ENCODE measurements at places on chromosomes 6 and 20.

- no peak for DNase-seq
Measured at GRCh38 chr6:12958052-12958706, 241.6 kb downstream of the PHACTR1 start.

DNA sequence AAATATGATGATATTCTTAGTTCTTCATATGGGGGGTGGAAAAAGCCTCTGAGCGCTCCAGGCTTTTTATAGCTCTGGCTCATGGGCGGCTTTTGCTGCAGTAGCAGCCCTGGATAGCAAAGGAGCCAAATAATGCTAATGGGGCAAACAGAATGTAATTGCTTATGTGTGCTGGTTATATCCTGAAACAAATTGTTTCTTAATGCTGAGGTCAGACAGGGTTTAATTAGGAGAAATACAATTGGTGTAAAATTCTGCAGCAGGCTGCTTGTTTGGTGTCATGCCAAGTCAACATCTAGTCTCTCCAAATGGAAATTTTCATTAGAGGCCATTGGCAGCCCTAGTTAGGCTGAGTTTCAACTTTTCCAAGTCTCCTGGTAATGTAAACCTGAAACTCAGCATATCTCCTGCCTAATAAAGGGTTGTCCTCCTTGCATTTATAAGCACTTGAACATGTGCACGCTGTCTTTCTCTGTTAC is 530.1 kb upstream of the NOX3 start:
- no peak for DNase-seq

- no peak for DNase-seq
Measured at GRCh38 chr6:52509281-52510212, 67.3 kb downstream of the TRAM2 start.

DNA sequence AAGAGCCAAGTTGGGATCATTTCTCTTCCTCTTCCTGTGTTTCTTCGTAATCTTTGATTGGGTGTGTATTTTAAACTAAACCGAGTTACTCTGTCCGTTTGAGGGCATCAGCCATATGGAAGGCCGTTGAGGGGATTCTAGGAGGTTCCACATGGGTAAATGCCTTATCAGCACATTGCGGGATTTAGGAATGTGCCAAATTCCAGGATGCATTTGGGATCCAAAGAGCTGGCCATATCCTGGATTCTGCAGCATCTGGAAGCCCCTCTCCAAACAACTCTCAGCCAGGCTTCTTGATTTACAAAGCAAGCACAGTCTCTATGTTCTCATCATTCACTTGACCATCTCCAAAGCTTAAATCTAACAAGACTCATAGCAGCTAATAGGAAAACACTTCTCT is 67.6 kb upstream of the RIN2 start:
- DNase-seq = no peak

DNA sequence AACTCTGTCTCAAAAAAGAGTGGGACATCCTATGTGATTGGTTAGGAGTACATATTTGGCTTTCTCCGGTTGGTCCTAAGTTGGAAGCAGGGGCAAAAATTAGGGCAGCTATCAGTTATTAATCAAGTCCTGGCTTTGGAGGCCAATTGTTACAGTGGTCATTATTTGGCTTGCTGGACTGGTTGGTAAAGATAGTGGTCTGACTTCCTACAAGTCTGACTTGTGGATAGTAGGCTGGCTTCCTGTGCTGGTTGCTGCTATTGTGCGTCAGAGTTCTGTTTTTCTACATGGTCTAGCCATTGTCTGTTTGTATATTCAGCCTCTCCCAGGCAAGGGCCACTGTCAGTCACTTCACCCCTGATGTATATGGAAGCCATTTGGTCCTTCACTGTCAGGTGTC is 7.0 kb downstream of the ACOT8 start:
- no peak for DNase-seq

- DNase-seq = no peak
Measured at GRCh38 chr6:128204616-128205015, 303.8 kb upstream of the THEMIS start.

- no peak for DNase-seq
Measured at GRCh38 chr6:161446949-161447348, 173.1 kb upstream of the AGPAT4 start.

- DNase-seq = peak; percentile 56
Measured at GRCh38 chr6:32885698-32886286, 31.8 kb downstream of the PSMB9 start.

DNA sequence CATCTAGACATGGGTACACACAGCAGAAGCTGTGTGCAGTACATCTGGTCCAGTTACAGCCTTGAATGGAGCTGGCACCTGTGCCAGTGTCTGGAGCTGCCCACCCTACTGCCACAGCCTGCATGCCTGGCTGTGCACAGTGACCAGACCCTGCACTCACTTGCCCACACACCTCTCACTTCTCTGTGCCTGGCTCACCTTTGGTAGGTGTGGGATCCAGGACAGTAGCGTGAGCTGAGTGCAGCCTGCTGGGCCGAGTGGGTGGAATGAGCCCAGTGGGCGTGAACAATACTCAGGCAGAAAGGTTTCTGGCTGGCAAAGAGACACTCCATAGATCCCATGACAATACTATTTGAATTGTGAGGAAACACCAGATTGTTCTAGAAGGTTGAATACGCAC is 839.5 kb upstream of the FLRT3 start:
- DNase-seq = no peak

GRCh38 chr6:115271434-115271833 is 789.3 kb downstream of the FRK start:
- DNase-seq = no peak

DNA sequence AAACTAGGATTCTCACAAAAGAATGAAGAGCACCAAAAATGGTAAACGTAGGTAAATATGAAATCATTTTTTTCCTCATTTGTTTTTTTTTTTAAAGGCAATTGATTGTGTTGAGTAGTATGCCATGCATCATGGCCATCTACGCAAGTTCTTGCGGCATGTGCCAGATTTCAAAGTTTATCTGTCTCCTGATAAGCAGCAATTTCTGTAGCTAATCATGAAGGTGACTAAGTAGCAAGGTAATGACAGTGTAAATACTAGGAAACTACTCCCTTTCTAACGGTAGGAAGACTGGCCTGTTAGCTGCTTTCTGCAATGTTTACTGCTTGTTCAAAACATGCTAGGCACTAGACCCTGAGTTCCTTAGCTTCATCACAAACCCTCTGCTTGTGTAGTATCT is 13.4 kb upstream of the LY86 start:
- no peak for DNase-seq

DNA sequence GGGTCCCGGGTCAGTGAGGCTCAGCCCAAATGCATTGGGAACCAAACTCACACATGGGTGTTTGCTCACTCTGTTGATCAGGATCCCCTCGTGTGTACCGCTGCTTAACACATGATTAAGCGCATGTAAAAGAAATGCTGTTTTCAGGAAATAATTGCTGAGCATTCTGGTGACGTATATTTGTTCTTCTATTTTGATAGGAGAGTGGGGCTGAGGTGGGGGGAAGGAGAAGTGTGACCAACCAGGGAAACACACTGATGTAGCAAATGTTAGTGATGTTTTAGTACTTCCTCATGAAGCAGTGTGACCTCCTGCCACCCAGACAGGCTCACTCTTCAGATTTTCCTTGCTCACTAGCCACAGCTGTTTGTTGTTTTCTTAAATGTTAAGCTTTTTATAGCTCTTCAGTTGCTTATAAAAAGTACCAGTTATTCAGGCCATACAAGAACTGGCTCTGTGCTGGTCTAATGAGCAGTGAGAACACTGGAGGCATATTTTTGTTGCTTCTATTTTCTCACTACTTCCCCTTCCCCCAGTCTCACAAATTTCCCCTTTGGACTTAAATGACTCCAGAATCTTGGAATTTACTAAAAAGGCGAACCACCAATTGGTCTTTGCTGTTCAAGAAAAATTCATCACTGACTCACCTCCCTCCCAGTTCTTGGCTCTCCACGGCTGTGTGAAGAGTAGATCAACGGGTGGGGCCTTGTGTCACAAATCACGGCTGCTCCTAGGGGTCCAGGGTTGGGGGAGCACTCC is 79.2 kb upstream of the BACH2 start:
- DNase-seq = peak; percentile 76

DNA sequence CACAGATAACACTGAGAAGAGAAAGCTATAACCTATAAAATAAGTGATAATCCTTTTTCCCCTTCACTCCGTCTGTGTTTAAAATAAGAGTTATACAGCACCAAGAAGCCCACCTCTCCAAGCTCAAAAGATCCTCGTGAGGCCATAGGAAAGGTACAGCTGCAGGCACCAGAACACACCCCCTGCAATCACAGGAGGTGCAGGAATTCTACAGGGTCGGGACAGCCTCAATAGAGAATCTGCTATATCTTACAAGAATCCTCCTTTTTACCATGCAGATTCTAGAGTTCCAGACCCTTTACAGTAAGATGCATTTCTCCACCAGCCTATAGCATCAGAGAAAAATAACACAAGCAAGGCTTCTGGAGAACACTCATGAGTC is 5.0 kb upstream of the ADGRF1 start:
- DNase-seq = no peak

GRCh38 chr20:891706-892080 is 24.4 kb downstream of the ANGPT4 start:
- DNase-seq = no peak

DNA sequence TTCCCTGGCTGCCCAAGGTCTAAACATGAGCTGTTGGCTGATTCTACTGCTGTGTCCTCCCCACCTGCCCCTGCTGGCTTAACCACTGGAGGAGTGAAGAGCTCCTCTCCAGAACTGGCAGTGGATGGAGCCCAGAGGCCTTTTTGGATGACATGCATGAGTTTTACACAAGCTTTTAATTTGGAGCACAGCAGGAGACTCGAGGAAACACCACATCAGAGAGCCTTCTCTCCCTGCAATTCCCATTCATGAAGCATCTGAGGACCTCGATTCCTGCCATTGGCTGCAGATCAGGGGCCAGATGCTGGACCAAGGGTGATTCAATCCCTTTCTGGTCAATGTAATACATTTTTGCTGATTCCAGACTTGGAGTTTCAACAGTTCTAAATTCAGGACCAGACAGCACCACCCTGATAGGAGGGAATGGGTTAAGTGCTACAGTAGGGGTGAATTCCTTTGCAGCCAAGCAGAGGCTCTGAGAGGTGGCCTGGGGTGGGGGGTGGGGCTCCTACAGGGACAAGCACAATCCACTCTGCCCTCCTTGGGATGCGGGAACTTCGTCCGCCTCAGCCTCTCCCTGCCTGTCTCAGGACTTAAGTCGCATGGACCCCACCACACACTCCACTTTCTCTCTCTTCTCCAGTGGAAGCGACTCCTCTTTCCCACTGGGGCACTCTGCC is 599 bp upstream of the PSORS1C1 start:
- peak; percentile 80 for DNase-seq

GRCh38 chr6:90229331-90230010 is 67.2 kb downstream of the BACH2 start:
- DNase-seq = no peak

DNA sequence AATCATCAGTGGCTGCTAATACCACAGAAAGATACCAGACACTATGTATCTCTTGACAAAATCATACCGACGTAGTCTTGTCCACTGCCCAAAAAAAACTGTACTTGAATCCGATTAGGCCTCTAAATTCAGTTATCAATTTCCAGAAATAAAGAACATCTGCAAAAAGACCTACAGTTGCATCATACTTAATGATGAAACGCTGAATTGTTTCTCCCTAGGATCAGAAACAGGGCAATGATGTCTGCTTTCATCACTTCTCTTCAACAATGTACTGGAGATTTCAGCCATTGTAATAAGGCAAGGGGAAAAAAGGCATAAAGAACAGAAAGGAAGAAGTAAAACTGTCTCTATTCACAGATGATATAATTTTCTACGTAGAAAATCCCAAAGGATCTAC is 152.0 kb downstream of the TASP1 start:
- DNase-seq = no peak

GRCh38 chr6:163338671-163339405 is 75.7 kb upstream of the QKI start:
- peak; percentile 58 for DNase-seq

DNA sequence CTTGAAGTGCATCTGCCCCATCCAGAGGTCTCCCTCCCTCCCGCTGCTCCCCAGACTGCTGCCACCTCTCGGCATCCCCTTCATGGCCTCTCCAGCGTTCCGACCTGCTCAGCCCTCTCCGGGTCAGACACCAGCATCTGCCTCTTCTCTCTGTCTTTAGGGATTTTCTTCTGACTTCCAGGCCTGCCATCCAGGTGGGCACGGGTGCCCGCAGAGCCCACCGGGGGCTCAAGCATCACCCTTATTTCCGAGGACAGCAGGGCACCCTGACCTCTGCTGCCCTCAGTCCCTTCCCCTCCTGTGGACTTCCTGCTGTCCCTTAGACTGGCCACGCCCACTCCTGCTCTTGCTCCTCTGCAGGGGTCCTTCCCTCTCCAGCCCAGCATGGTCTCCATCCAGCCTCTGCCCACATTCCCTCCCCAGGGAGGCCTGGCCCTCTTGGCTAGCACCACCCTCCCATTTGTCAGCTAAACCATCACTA is 3.3 kb downstream of the NPEPL1 start:
- no peak for DNase-seq

DNA sequence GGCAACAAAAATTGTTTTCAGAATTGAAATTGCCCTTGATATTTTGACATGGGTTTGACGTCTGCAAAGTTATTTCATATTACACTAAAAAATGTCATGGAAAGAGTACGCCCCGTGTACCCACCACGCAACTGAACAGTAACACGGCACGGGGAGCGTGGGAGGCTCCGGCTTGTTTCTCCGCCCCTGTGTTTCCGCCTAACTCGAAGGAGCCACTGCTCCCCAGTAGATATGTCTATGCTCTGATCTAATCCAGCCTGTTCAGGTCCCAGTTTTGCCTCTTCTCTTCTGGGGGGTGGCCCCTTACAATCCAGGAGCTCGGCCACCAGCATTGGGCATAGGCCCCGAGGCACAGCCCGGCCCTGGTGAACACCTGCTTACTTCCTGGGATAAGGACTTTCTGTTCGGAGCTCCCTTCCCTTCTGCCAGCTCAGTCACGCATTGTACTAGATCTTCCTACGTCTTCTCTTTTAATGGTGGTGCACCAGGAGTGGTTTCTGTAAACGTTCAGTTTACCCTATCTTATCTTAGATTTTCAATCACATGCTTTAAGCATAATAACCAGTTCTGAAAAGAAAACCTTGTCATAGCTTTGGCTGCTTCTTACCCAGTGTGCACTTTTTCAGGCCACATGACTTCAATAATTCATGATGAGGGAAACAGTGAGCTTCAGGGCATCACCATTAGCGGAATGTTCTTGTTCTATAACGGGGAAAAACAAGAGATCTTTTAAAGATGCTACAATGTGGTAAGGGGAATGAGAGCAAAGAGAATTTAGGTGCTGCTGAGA is 43.9 kb upstream of the EXOC2 start:
- DNase-seq = no peak

- no peak for DNase-seq
Measured at GRCh38 chr6:5521322-5521721, 260.0 kb downstream of the FARS2 start.

DNA sequence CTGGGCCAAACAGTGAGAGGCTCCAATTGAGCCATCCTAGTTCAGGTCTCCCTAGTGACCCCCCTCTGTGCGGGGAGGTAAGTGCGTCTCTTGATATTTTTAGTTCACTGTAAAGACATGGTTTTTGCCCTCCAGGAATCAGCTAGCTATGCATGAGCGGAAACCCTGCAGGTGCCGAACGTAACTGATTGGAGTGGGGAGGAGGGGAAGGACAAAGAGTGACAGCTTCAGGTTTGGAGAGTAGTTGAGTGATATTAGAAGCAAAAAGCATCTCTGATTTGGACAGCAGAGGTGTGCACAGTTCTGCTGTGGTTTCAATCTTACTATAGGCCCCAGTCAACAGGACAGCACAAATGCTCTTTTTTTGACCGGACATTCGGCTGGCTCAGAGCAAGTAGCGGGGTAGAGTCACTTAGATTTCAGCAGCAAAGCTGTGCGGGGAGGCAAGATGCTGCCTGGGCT is 31.8 kb downstream of the TBC1D7 start:
- no peak for DNase-seq
